ENCODE measurements at places on chromosomes 5 and 9.

GRCh38 chr9:112487008-112487798 lies 576 bp downstream of the KIAA1958 start:
- peak; percentile 52 for DNase-seq

GRCh38 chr9:89619019-89619418 lies 14.2 kb downstream of the GADD45G start:
- no peak for DNase-seq

- no peak for DNase-seq
Observed at GRCh38 chr5:64339769-64340168, 166.0 kb upstream of the RGS7BP start.

DNA sequence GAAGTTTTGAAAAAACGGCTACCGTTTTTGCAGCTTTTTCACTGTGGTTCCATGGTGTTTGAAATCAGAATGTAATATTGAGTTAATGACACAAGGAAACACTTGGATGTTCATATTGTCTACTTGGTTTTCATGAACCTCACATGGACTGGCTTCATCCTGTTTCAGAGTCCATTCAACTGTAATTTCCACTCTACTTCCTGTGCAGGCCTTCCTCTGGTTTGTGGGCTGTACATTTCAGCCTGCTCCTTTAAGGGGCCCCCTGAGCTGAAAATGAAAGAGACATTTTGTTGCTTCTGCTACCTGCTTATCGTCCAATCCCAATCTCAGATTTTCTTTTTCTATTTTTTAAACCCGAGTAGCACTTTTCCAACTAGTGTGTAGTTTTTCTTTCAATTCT lies 41.8 kb upstream of the CDKN2B start:
- no peak for DNase-seq

DNA sequence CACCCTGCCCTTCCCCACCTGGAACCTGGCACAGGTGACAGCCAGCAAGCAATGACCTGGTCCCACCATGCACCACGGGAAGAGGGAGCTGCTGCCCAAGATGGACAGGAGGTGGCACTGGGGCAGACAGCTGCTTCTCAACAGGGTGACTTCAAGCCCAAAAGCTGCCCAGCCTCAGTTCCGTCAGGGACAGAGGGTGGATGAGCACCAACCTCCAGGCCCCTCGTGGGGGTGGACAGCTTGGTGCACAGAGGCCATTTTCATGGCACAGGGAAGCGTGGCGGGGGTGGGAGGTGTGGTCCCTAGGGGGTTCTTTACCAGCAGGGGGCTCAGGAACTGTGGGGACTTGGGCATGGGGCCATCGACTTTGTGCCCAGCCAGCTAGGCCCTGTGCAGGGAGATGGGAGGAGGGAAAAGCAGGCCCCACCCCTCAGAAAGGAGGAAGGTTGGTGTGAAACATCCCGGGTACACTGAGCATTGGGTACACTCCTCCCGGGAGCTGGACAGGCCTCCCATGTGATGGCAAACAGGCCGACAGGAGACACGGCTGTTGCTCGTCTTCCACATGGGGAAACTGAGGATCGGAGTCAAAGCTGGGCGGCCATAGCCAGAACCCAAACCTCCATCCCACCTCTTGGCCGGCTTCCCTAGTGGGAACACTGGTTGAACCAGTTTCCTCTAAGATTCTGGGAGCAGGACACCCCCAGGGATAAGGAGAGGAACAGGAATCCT lies 1.9 kb downstream of the CEL start:
- DNase-seq, result no peak

DNA sequence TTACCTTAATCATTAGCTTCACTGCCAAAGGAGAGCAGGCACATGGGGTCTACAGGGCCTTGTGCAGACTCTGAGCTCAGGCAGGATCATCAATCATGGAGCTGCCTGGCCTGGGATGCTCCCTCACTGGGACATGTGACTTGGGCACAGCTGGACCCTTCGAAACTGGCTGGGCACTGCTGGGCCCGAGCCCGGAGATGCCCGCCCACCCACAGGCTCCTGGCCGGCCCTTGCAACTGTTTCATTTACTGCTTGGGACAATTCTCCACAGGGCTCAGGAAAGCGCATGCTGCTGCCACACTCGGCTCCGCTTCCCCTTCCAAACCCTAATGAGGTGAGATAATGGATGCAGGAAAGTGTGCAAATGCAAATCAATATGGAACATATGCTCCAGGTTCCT lies 387.5 kb downstream of the TRIM36 start:
- DNase-seq, result no peak

GRCh38 chr5:75847561-75848021 lies 130.4 kb upstream of the POC5 start:
- DNase-seq, result no peak

- peak; percentile 13 for DNase-seq
Observed at GRCh38 chr5:15105799-15106393, 234.3 kb upstream of the ANKH start.

DNA sequence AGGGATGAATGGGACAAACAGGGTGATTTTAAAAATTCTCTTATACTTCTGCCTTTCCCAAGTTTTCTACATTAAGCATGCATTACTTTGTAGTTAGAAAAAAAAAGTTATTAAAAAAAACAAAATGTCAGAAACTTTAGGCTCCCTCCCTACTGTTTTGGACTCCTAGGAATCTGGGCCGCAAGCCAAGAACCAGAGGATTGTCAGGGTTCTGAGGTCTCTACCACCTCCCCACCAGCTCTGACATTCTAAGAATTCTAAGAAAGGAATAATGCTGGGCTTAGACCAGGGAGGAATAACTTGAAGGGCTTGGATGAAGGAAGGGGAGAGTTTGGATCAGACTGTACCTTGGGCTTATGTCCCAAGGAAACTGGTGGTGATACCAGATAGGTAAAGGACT lies 1.1 kb upstream of the ARHGEF39 start:
- no peak for DNase-seq

DNA sequence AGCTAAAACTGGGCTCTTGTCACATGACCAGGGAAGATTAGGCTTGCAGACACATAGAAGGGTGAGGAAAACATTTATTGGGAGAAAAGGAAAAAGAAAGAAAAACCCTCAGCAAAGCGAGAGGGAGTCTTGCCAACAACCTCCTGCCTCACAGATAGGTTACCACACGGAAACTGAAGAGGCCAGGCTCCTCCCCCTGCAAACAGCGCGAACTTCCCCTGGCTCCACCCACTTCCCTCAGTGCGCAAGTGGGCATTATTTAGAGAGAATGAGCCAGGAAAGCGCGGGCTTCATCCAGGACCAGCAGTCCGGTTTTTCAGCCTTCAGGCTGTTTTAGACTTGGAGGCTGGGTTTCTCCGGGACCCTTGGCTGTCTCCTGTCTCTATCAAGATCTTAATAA lies 70.3 kb downstream of the STK32A start:
- no peak for DNase-seq

DNA sequence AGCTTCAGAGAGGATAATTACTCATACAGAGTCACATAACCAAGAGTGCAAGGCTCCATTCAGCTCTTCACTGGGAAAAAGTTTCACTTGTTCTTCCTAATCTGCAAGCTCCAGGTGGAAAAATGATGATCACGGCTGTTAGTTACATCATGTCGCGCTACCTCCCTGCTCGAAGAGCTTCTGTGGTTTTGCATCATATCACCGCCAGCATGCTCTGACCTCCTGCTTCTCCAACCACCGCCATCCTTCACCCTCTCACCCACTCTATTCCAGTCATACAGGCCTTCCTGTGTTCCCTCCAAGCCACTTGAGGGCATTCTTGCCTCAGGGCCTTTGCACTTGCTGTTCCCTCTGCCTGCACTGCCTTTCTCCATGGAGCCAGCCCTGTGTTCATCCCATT lies 47.1 kb downstream of the COL27A1 start:
- DNase-seq, result no peak

- DNase-seq, result no peak
Observed at GRCh38 chr5:138011991-138012390, 20.9 kb downstream of the FAM13B start.

GRCh38 chr5:6714226-6715041 lies 1.2 kb downstream of the TENT4A start:
- no peak for DNase-seq

- DNase-seq, result no peak
Observed at GRCh38 chr5:18984559-18985080, 1003.4 kb downstream of the CDH18 start.

DNA sequence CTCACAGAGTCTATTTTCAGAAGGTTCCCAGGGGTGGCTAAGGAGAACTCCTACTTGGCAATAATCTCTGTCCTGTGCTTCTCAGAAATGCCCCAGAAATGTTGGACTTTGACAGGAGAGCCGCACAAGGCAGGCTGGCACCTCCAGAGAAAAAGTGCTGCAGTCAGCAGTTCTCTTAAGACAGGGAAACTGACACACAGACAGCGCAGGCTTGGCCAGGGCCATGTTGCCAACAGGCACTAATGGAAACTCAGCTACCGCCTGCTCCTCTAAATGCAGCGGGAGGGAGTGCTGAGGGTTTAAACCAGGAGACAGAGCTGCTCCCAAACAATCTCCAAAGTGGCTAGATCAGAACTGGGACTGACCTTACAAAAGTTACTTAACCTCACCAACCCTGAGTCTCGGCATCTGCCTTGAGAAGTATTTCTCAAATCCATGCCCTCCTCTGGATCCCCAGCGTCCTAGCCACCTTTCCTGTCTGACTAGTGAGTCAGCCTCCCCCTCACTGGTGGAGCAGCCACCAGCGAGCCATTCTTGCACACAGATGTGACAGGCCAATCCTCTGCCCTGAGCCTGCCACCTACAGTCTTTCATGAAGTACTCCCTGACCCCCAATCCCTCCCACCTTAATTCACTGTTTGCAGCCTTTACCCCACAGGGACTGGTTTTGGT lies 186.4 kb downstream of the CDK5RAP2 start:
- DNase-seq, result no peak

GRCh38 chr5:150302301-150303069 lies at the start of gene ARSI:
Gene ARSI, minus strand, starts transcription at chr5:150302905. Its CDS starts 532 bp downstream, at chr5:150302373.
- DNase-seq, result no peak

DNA sequence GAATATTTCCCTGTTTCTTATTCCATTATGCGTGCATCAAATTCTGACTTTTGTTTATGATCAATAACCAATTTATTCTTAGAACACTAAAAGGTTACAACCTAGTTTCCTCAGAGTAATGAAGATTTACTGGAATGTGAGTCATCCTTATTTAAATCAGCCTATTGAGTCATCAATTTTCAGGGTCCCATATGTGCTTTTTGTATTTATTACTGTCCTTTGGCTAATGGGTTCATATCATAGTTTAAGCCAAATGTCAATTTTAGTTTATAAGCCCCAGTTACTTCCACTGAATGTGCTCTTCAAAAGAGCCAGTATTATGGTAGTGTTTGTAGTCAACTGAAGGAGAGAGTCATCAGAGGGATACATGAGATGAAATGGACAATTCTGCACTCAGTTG lies 359.2 kb downstream of the PRR16 start:
- no peak for DNase-seq

- no peak for DNase-seq
Observed at GRCh38 chr9:130398487-130399240, 46.1 kb upstream of the ASS1 start.

DNA sequence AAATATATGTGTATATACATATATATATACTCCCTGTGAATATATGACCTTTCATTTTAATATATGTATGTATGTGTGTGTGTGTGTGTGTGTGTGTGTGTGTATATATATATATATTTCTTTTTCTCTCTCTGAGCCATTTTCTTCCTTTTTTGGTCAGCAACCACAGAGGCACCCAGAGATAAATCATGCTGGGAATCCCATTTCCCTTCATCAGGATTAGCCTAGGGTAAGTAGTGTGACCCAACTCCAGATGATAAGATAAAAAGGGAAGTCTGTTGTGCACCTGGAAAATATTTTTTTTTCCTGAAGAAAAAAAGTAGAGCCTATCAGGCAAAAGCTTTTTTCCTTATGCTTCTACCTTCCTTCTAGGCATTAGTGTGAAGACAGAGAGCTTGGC lies 25.4 kb upstream of the SUB1 start:
- DNase-seq, result no peak

GRCh38 chr9:125472926-125473701 lies 211.5 kb downstream of the GAPVD1 start:
- DNase-seq, result no peak

DNA sequence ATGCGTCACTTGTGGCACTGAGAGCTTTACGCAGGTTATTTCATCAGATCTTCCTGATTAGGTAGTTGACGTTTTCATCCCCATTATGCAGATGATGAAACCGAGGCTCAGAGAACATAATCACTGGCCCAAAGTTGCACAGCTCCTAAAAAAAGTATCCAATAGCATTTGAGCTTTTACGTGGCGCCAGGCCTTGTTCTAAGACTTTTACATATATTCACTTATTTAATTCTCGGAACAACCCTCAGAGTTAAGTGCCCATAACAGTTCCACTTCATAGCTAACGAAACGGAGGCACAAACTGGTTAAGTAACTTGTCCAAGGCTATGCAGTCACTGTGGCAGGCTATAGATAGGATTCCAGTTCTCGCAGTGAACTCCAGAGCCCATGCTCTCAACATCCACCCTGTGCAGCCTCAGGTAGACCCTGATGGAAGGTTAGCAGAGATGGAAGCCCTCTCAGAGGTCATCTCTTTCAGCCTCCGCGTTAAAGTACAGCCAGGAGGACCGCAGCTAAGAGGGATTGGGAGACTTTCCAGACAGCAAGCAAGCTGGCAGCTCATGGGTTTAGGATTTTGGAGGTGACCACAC lies 39.3 kb downstream of the AMBP start:
- no peak for DNase-seq

DNA sequence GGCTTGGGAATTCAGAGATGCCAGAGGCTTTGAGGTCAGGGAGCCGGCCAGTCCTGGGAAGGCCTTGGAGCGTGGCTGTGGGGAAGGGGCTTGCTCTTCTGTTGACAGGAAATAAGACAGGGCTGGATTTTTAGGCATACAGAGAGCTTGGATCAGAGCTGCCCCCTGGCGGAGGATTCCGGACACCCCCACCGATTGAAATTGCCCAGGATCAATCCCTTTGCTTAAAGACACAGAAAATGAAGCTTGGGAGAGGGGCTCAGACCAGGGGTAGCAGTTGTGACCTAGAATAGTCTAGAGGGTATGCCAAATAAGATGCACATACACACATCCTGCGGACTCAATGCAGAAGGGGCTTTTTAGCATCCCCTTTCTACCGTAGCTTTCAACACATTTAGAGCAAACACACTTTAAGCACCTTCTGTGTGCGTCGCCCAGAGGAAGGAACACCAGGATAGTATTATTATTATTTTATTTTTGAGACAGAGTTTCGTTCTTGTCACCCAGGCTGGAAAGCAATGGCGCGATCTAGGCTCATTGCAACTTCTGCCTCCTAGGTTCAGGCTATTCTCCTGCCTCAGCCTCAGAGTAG lies 1.7 kb upstream of the NTMT1 start:
- no peak for DNase-seq

DNA sequence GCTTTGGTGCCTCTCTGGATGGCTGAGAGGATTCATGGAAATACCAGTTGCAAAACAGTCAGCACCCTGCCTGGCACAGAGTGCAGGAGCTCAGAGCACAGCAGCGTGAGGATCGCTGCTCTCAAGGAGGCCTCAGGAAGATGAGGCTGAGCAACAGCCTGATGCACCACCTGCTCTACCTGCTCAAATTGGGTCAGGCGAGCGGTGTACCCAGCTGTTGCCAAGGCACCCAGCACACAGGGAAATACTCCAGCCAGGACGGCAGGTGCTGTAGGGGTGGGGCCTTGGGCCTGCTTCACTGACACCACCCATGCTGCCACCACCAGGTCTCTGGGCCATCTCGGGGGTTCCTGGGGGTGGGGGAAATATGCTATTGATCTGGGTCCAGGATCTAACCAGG lies 4.3 kb downstream of the EEIG1 start:
- peak; percentile 91 for DNase-seq
